ENCODE measurements at places on chromosomes 6 and 20.

DNA sequence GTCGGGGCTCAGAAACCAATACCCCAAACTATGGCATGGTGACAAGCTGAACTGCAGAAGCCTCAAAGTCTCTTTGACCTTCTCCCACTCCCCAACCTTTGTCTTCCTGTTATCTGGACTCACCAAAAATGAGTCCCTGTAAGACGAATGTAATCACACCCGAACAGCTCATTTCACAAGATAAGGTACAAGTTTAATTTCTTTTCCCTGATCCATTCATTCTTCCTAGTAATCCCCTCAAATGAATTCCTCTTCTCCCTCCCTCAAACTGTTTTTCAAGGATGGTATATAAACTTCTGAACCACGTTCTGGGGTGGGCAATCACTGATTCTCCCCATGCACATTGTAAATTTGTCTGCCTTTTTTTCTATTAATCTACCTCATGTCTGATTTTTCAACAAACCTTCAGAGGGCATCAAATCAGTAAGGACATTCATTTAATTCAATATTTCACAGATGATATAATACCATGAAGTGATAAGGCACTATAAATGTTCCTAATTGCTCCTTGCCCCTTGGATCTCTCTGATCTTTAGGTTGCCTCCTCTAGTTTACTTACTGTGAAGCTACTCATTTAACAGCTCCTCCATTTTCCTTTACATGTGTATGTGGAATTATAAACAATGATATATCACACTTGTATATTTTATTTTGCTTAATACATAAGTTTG is 77.2 kb downstream of the OR2B2 start:
- no peak for DNase-seq

- DNase-seq = no peak
Observed at GRCh38 chr6:32047539-32047854, 9.3 kb downstream of the CYP21A2 start.

DNA sequence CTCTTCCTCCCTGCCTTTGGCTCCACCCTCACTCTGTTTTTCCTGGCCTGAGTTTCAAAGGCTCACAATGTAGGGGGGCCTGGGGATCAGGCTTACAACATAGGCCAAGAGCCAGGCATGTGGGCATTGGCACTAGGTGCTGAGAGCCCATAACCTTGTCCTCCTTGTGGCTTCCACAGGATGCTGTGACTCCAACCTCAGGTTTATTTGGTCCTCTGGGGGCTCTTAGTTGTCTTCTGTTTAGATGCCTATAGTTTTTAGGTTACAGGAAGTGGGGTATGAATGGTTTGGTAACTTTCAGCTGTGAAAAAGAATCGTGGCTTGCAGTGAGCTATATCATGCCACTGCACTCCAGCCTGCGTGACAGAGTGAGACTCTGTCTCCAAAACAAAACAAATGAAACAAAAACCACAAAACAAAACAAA is 25.6 kb downstream of the MMP24 start:
- DNase-seq = no peak

DNA sequence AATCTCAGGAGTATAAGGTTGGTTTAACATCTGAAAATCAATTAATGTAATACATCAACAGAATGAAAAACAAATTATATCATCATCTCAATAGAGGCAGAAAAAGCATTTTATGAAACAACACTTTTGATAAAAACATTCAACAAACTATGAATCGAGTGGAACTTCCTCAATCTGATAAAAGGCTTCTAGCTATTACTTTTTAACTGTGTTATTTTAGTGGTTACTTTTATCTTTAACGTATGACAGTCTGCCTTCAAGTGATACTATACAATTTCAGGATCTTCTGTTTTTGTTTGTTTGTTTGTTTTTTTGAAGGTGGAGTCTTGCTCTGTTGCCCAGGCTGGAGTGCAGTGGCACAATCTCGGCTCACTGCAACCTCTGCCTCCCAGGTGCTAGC is 73.7 kb downstream of the ZFAND3 start:
- no peak for DNase-seq

GRCh38 chr6:12174878-12175277 is 115.3 kb upstream of the EDN1 start:
- no peak for DNase-seq

- no peak for DNase-seq
Observed at GRCh38 chr20:11564491-11564890, 353.2 kb upstream of the BTBD3 start.

DNA sequence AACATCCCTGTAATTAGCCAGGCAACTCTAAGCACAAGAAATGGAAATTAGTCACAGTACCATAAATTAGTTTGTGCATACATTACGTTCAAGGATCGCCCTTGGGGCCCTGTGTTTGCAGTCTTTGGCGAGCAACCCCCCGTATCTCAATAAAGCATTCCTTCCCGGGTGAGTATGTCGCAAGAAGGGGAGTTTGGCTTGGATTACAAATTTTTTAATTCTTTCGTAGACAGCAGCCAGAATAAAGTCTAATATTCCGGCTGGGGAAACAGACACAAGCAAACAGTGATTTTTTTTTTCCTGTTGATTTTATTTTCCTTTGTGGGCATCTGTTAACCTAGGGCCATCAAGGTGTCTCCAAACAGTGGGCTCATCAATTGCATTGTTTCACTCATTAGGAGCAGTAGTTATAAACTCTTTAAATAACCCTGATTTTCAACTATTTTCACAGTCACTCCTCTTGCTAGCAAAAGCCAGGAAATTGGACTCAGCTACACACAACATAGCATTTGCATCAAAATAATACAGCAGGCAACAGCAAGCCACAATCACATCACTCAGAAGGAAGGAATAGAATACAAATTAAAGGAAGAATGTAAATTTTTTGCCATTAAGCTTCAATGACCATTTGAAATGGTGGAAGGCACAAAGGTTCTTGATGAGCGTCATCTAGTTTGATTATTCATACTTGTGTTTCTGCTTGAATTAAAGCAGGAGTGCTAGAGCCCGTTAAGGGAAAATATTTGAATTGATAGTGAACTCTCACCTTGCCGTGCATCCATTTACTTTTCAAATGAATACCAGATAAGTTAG is 85.3 kb downstream of the LINC00237 start:
- DNase-seq = no peak

GRCh38 chr20:62242176-62242575 is 3.9 kb downstream of the OSBPL2 start:
- DNase-seq = no peak

DNA sequence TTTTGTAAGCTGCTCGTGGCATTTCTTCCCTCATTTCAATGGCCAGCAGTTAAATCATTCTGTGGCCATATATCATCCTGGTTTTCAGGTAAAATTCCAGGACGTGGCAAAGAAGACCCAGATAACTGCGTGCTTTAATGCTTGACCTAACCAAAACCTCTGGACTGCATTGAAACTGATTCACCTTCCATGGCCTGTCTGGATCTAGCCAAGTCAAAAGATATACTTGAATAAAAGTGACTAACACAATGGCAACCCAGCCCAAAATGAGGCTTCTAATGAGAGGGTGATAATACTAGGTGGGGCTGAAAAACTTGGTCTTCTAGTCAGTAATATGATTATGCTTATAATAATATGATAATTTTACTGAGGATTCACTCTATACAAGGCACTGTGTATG is 16.5 kb upstream of the PCSK2 start:
- DNase-seq = no peak

- DNase-seq = no peak
Observed at GRCh38 chr6:45955597-45955996, 60.1 kb downstream of the CLIC5 start.

- DNase-seq = no peak
Observed at GRCh38 chr6:148521586-148521985, 178.9 kb downstream of the SASH1 start.

GRCh38 chr6:81762606-81763005 is 10.1 kb upstream of the TENT5A start:
- DNase-seq = no peak

- DNase-seq = no peak
Observed at GRCh38 chr20:54601831-54602515, 126.6 kb downstream of the DOK5 start.

- DNase-seq = no peak
Observed at GRCh38 chr6:155894758-155895157, 439.1 kb upstream of the NOX3 start.

- DNase-seq = peak; percentile 29
Observed at GRCh38 chr20:57560554-57561355, at the start of gene PCK1. TSS of gene PCK1 (plus strand) at chr20:57561110. CDS start at chr20:57561412, 302 bp downstream.

GRCh38 chr20:6818033-6818808 is 50.7 kb downstream of the BMP2 start:
- no peak for DNase-seq

- DNase-seq = no peak
Observed at GRCh38 chr20:58340853-58341252, 31.3 kb downstream of the RAB22A start.
